ENCODE measurements at places on chromosomes 4 and X.

GRCh38 chr4:80711956-80712355, 318.6 kb upstream of the BMP3 start:
- DNase-seq, result no peak

GRCh38 chr4:5143940-5144339, 92.7 kb downstream of the STK32B start:
- DNase-seq, result no peak

DNA sequence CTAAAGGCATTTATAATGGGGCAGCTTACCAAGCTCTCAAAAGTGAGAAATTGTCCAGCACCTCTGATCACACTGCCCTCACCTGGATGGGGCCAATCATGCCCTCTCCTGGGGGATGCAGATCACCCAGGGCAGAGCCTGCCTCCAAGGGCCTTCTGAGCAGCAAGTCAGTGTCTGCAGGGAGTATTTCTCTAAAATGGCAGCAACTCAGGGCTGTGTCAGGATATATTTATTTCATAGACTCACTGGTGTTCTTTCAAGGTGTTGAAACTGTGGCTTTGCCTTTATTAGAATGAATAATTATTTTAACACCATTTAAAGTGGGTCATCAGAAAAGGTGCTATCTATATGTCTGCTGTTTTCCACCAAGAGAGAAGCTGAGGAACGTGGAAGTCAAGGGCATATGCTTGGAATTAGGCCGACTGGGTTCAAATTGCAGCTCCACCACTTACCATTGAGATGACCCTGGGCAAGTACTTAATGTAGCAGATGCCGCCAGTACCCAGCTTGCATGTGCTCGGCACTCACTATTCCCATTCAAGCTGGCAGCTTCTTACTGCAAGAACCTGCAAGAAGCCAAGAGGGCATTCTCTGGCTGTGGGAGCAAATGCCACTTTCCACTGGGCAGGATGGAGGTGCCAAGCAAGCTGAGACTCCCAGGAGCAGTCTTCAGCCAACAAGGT, 590.0 kb downstream of the BCOR start:
- DNase-seq, result no peak

- peak; percentile 33 for DNase-seq
Observed at GRCh38 chrX:129115104-129115503, 408.2 kb downstream of the SMARCA1 start.

DNA sequence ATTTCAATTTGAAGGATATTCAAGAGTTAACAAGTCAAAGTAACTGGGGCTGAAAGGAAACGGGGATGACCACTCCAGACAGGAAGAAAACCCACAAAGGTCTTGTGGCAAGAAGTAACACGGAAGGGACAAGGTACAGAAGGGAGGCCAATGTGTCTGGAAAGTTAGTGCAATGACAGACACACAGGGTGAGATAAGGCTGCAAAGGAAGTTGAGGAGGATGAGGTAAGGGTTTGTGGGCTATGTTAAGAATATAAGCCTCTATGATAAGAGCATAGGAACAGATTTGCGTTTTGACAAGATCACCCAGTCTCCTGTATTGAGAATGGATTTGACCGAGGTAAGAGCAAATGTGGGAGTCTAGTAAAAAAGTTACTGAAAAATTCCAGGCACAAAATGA, 21.9 kb upstream of the EMCN start:
- DNase-seq, result no peak

GRCh38 chr4:142331132-142331531, 515.0 kb downstream of the INPP4B start:
- no peak for DNase-seq

GRCh38 chr4:156628858-156629257, 342.7 kb downstream of the PDGFC start:
- DNase-seq, result no peak

GRCh38 chr4:87530868-87531267, 1.7 kb upstream of the SPARCL1 start:
- no peak for DNase-seq

DNA sequence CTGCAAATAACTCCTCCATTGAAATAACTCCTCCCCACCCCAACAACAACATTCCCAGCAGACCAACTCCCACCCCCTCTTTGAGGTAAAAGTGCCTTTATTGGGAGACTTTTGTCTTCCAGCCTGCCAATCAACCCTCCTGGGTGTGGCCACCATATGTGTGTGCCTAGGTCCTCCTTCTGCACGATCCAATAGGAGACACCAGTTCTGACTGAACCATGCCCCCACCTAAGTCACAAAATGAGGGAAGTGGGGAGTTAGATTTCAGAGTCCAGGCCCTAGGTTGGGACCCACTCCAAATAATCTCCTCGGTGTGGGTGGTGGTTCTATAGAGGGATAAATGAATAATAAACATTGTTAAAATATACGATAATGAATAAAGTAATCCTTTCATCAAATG, 3.0 kb downstream of the PLP2 start:
- no peak for DNase-seq

GRCh38 chrX:10090319-10090718, 66.5 kb upstream of the CLCN4 start:
- no peak for DNase-seq

DNA sequence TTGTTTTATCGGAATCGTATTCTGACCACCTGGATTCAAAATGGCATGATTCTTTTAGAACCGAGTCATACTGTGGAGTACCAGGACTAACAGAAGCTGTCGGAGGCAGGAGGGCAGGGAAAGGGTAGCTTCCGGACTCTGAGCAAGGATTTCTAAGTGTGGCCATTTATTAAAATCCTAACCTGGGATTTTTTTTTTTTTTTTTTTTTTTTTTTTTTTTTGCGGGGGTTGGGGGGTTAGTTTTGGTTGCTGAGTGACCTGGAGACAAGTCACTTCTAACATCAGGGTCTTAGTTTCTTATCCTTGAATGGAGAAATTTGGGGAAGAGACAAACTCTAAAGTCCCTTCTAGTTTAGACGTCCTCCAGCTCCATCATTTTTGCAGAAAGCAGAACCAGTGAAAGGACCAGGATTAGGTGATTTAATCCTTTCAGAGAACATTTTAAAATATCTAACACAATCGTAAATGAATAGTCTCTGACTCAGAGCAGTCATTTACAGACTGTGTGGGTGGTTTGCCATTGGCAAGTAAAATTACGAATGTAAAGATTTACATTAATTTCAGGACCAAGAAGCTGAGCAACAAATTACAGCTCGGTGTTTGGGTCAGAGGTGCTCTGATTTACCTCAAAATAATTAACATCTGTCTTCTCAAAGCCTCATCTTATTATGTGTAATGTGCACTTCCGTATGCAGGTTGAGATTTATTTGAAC, 7.3 kb downstream of the SLC25A5 start:
- DNase-seq, result no peak

DNA sequence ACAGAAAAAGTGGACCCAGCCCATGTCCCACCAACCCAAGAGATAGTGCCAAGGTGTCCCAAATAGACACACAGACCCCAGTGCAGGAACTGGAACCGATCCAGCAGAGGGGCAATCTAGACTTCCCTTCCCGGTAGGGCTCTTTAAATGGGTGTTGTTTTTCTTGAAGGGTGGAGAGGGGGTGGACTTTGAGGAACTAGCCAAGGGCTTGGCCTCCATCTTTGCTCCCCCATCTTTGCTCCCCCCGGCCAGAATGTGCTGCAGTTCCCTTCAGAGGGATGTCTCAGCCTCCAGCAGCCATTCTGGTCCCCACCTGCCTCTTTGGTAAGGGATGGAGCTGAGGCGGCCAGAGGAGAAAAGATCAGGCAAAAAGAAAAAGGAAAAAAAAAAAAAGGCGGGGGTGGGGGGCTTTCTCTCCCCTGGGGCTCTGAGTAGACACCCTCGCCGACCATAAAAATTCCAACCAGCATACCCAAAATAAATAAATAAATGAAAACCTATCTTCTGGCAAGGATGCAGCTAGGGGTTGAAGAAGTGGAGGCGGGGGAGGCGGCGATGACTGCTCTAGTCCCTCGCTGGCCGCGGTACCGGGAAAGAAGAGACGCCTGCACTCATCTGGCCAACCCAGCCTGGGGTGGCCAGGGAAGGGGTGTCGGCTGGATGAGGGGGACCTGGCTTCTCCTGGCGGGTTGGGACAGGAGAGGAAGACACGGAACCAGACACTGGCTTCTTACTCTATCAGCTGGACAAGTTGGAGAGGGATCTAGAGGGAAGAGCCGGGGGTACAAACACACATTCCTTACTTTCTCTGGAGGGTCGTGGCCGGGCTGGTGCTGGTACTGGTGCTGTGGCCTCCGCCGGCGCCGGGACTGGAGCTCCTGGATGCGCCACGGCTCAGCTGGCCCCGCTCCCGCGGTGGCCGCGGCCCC, 38.5 kb upstream of the IQSEC2 start:
- no peak for DNase-seq

DNA sequence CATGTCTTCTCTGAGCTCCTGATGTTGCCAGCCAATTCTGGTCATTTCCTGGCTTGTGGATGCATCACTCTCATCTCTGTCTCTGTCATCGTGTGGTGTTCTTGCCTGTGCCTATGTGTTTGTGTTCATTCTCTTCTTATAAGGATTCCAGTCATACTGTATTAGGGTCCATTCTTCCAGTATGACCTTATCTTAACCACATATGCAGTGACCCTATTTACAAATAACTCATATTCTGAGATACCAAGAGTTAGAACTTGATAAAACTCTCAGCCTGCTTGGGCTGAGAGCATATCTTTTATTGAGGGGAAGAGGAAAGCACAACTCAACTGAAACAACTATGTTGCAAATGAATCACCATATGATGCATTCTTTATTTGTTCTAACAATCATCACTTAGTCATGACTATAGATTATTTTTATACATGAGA, 189.0 kb upstream of the ANXA10 start:
- DNase-seq, result no peak

Data from stimulated activated CD8-positive, alpha-beta memory T cell treated with anti-CD3 and anti-CD28 coated beads, Interleukin-4, amount 100 ng/mL, for 48 hours (primary cell).